ENCODE measurements at places on chromosomes 12 and 14.

DNA sequence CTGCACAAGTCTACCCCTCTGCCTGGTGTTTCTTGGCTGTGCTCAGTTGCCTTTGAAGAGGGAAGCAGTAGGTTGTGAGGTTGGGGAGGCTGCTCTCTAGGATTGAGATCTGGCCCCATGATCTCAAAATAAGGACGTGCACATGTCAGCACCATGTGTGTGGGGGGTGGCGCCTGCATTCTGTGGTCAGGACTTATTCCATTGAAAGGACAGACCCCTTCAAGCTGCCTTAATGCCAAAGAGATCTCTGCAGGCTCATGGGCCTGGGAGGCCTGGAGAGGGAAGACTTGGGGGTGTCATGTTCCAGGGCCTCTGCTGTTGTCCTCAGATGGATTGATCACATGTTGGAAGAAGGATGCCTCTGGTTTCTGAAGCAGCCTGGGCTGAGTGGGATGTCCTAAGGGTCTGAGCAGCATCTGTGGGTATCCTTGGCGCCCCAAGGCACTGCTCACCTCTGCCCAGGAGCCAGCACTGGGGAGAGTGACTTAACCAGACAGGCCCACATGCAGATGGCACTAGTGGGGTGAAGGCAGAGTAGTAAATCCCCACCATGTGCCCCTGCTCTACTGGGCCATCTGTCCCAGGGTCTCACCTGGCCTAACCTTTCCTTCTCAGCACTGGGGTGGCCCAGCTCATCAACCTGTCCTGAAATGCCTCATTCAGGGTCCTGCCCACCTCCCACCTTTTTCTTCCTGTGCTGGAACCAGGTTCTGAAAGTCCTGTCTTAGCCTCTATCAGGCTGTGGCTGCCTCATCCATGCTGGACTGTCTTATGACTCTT lies 118.9 kb downstream of the ADGRD1 start:
- DNase-seq: no peak

GRCh38 chr12:62006076-62006732 lies 254.0 kb upstream of the USP15 start:
- DNase-seq: peak; percentile 3

GRCh38 chr14:32545506-32546210 lies 216.6 kb downstream of the AKAP6 start:
- no peak for DNase-seq

DNA sequence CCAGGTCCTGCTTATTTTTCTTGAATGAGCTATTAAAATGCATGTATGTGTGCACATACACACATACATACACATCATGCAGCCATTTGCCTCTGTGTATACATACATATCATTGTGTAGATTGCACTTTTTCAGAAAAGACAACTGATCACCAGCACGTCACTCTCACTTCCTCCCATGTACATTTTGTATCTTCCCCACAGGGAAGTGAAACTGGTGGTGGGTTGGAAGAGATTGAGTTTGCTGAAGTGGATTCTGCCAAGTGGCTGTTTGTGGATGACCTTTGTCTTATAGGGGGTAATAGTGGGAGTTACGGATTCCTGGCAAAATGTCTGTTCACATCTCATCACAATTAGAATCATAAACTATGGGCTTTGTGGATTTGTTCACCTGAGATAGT lies 448.6 kb downstream of the RAD51B start:
- DNase-seq: no peak

GRCh38 chr12:15005064-15005463 lies 32.2 kb downstream of the PDE6H start:
- DNase-seq: no peak

DNA sequence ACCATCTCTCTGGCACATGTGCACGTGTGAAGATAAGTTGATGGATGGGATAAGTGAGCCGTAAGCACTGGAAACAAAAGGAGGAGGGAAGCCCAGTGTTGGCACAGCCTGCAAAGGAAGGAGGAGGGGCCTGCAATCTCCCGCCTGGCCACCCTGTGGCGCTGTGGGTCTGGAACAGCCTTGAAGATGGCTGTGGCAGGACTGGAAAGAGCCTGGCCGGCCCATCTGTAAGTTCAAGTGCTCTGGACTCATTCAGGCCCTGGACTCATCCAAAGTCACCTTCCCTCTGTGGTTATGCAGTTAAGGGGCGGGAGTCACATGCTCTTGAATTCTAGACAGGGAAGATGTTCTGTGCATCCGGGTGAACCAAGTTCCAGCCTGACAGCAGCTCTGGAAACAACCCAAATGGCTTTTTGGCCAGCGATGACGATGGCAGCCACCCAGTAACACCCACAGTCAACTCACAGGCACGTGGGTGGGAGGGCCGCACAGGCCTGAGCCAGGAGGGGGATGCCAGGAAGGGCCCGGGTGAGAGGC lies 50.4 kb downstream of the CHGA start:
- DNase-seq: no peak

DNA sequence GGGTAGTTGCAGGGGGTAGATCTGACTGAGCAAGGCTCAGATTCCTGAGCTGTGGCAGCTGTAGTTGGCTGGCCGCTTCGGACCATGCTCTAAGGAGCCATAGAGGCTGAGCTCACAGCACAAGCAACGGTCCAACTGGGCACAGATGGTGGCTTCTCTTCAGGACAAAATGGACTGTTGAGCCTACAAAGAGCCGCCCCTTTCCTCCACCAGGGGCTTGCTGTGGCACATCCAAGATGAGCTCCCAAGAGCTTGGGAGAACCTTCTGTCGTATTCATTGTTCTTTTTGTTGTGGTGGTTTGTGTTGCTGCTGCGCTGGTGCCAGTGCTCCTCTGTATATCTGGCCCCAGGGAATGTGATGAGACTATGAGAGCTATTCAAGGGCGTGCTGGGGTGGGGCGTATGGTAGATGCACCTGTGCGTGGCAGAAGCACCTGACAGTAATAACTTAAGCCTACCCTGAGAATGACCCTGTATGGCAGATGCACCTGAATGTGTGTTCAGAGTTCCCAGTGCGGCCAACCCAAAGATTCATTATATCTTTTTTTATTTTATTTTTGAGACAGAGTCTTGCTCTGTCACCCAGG lies 17.8 kb upstream of the LGALS3 start:
- no peak for DNase-seq

DNA sequence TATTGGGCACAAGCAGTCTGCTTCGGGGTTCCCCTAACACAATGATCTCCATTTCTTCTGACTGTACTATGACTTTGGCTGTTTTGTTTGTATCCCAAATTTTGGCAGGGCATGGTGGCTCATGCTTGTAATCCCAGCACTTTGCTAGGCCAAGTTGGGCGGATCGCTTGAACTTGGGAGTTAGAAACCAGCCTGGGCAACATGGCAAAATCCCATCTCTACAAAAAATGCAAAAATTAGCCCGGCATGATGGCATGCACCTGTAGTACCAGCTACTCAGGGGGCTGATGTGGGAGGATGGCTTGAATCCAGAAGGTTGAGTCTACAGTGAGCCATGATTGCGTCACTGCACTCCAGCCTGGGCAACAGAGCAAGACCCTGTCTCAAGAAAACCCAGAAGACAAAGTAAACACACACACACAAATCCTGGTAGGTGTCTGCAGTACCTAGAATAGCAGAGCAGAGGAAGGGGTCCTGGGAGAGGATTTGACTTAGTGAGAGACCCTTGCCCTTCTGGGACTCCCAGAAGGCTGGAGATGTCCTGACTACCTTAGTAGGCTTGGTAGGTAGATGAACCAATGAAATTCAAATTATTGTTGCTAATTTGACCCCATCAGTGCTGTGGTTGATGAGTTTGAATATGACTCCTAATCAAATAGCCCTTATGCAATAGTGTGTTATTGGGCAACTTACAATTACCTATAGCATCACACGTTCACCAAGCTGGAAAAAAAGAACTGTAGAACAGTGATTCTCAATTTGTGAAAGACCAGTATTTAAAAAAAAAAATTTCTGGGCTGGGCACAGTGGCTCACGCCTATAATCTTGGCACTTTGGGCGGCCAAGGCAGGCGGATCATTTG lies 6.8 kb upstream of the AEBP2 start:
- no peak for DNase-seq

- no peak for DNase-seq
These were observed 19.6 kb upstream of the SLC6A12 start for GRCh38 chr12:233615-233968.

DNA sequence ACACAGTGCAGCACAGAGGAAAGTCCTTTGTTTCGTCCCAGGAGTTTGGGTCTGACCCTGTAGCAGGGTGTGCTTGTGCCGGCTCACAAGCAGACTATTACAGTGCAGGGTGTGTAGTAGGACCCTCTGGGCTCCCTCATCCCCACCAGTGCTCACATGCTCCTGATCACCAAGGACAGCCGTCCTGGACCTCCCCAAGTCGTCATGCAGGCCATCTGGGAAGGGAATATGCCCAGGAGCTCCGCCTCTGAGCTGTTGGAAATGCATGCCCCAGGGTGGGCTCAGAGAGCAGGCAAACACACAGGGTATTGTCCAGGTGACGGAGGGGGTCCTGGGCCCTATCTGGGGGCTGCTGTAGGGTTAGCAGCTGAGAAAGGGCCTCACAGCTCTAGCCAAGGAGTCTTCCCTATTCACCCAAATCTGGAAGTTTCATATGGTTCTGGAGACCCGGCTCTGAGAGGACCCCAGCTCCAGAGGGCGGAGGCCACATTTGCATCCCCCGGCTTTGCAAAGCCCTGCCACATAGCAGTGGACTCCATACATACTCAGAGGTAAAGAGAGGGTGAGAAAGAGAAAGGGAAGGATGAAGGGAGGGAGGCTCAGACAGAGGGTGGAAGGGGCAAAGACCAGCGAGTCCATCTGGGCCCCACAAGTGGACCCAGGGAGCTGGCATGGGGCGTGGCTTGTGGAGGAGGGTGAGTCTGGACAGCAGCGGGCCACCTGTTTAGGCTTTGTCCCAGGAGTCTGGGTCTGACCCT lies 53.5 kb upstream of the PPP2R5C start:
- DNase-seq: no peak

DNA sequence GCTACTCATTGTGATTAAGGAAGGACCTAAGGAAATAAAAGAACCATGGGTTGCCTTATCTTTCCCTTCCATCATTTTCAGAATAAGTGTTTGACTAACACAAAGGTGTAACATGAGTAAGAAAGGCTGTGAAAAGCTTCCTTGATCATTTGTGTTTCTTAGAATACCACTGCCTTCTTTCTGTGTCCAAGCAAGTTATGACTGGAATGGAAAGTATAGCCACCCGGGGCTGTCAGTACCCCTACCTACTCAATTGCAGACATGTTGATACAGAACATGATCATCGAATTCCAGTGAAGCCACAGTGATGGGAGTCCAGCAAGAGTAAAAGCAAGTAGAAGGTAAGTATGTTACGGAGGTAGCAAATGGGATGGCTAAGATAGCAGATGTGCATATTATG lies 209.8 kb downstream of the PELI2 start:
- DNase-seq: peak; percentile 34

DNA sequence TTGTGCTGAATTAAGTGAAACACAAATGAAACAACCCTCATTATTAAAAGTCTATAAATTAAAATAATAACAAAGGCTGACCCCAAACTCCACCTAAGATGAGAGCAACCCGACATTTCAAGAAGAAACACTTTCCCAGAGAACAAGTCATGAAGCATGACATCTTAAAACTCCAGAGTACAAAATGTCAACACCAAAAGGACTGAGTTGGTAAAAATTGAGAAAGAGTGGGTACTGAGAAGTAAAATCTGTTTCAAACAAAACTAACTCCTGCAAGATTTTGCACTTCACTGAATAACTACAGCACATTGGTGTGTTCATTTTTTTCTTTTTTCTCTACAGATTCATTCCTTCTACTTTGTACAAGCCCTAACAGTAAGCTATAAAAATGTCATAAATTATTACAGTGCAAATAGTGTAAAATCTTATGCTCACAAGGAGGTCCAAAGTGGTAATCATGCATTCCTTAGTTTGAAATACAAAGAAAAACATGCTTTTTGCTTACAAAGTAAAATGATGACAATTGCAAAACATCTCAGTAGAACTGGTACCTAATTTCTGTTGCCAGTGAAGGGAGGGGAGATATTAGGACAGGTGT lies 31.8 kb downstream of the SLC35F4 start:
- DNase-seq: no peak

GRCh38 chr14:66603945-66604344 lies 96.0 kb downstream of the GPHN start:
- DNase-seq: no peak

- no peak for DNase-seq
These were observed 93.6 kb downstream of the PELI2 start for GRCh38 chr14:56211844-56212243.

DNA sequence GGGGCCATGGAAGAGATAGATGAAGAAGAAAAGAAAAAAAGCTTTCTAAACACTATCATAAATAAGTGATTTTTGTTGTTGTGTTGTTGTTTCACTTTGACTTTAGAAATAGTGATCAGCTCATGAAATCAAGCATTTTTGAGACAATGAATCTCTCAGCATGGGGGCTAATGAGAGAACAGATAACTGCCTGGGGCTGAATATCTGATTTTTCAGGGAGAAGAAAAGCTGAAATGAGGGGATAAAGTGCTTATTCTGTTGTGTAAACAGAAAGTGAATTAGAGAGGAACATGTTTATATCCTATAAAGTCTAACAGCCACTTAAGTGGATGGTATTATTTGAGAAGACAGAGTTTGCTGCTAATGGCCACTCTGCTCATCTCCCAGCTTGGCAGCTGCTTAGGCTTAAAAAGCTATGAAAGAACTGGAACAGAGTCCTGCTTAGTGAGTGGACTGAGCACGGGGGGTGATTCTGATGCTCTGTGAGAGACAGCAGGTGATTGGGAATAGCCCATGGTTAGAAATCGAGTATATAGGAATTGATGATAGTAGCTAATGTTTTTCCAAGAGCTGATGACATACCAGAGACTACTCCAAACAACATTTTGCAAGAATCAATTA lies 646.1 kb upstream of the TMEM132C start:
- no peak for DNase-seq

- no peak for DNase-seq
These were observed 144.8 kb downstream of the KCNA5 start for GRCh38 chr12:5188472-5188871.

- DNase-seq: peak; percentile 26
These were observed 88.3 kb downstream of the RPS29 start for GRCh38 chr14:49497725-49498348.

DNA sequence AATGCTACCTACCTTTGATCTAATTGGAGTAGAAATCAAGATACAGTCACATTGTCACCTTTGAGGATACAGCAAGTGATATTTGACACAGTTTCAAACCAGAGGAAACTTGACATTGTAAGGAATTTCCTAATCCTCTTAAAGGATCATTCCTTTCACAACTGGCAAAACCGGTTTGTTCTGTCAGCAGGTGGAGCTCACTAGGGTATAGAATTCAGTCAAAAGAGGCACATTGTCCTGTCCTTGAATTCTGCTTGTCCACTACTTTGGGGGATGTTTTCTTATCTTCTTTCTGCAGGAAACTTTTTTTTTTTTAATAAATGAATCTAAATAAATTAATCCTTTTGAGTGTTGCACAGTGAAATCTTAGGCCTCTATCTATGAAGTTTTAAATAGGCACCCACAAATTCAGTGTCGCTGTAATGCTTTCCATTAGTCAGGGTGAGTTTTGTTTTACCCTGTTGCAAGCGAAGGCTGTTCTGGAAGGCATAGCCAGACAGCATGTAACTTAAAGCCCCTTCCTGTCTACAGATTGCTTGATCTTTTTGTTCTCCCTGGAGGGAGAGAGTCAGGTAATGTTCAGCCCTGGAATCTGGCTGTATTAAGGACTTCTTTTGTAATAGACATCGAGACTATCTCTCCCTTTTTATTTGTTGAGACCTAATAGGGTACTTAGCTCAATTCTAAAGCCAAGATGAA lies 285.0 kb upstream of the RGS6 start:
- DNase-seq: peak; percentile 26
